GM06990 (cell line): ENCODE measurements at places on chromosomes 6 and 20.

GRCh38 chr20:2838847-2839671 lies 1.4 kb downstream of the PCED1A start:
- no peak for DNase-seq

GRCh38 chr20:62405108-62405980 lies 1.7 kb downstream of the CABLES2 start:
- DNase-seq: no peak

DNA sequence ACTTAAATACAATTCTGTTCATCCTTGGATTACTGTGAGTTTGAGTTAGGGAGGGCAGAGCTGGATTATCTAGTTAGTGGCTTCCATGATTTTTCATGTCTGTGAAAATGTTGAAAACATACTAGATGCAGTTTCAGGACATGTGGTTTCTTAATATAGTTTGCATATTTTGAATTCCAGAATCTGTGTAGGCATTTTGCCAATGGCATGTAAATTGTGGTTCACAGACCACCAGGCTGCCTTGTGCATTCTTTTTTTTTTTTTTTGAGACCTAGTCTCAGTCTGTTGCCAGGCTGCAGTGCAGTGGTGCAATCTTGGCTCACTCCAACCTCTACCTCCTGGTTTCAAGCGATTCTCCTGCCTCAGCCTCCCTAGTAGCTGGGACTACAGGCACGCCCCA lies 42.8 kb downstream of the CDC5L start:
- DNase-seq: no peak

DNA sequence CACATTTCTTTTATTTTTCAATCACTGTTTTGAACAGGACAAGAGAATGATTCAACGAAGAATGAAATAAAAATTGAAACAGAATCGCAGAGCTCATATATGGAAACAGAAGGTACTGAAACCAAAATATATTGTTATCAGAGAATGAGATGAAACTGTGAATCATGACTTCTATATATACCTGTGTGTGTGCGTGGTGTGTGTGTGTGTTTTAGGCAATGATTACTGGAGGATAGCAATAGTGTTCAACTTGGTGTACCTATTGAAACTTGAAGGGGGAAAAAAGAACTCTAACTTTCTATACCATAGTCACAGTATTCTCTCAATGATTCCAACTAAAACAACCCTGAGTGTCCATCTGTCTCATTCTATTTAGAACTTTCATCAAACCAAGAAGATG lies 586.6 kb downstream of the KIF16B start:
- peak; percentile 56 for DNase-seq

DNA sequence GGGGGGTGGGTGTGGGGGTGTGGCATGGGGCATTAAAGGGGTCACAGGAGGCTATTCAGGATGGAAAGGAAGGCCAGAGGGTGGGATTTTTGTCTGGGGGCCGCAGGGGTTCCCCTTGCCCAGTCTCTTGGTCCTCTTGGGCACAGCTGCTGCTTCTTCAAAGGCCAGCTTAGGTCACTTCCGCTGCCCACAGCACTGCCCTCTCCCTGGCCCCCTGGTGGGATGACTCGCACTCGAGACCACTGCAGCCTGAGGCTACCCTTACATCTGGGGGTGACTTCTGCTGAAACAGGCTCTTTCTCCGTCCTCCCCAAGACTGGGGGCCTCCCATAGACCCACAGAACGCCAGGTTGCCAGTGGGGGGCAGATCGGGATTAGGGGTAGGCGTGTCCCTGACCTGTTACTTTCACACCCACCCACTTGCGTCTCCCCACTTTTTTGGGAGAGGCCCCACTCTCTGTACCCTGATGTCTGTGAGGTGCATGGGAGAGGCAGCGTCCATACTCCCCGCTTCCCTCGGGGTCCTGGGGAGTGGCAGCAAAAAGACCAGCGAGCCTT lies 1.3 kb downstream of the LKAAEAR1 start:
- no peak for DNase-seq

- no peak for DNase-seq
These were observed 101.6 kb downstream of the IBTK start for GRCh38 chr6:82145926-82146452.

GRCh38 chr6:74113901-74114300 lies 417.9 kb downstream of the CD109 start:
- no peak for DNase-seq

DNA sequence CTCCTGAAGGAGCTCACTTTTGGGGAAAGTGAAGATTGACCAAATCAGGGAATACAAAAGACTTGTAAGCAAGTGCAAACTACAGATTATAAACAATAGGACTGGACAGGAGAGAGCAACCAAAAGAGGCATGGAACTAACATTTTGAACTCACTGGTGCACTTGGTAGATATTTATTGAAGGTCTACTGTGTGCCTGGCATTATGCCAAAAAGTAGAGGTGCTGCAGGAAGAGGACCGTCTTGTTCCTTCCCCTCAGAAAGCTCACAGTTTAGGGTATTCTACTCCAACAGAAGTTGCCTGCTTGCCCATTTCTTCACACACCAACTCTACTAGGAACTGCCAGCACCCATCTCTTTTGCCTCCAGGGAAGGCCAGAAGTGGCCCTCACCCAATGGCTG lies 10.0 kb upstream of the TSHZ2 start:
- no peak for DNase-seq

- peak; percentile 45 for DNase-seq
These were observed 49.2 kb downstream of the FRK start for GRCh38 chr6:116011520-116011919.

- no peak for DNase-seq
These were observed 738.1 kb downstream of the QKI start for GRCh38 chr6:164152611-164153010.

DNA sequence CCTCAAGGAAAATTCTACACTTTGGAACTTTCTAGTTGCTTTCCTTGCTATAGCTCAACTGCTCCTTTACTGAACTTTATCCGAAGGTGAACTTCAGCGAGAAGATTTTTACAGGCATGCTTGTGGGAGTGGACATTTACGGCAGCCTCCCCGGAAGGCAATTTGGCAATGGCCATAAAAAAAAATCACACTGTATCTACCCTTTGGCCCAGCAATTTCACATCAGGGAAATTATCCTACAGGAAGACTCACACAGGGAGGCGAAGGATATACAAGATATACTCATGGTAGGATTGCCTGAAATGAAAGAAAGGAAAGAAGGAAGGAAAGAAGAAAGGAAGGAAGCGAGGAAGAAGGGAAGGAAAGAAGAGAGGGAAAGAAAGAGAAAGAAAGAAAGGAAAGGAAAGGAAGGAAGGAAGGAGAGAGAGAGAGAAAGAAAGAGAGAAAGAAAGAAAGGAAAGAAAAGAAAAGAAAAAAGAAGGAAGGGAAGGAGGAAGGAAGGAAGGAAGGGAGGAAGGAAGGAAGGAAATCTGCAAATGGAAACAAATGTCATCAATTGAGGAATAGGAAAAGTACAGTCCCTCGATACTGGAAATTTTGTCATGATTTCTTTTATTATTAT lies 25.7 kb downstream of the OVOL2 start:
- no peak for DNase-seq

- no peak for DNase-seq
These were observed 9.1 kb upstream of the MAP1LC3A start for GRCh38 chr20:34549291-34549928.

GRCh38 chr6:84492241-84493165 lies 265.1 kb upstream of the CEP162 start:
- DNase-seq: no peak

DNA sequence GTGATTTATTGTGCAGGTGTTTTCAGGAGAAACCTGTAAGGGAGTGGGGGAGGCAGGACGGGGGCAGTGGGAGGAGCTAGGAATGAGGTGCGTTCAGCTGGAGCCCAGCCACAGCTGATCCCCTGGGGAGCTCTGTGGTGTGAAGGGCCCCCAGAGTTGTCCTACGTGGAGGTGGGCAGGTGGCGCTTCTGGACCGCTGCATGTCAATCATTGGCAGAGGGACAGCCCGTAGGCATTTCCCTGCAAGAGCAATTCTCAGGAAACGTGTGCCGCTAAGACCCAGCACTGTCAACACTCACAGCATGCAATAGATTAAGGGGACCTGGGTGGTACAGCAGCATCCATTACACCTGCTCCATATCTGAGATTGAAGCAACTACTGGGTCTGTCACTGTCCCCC lies 88.0 kb downstream of the PRND start:
- peak; percentile 44 for DNase-seq

DNA sequence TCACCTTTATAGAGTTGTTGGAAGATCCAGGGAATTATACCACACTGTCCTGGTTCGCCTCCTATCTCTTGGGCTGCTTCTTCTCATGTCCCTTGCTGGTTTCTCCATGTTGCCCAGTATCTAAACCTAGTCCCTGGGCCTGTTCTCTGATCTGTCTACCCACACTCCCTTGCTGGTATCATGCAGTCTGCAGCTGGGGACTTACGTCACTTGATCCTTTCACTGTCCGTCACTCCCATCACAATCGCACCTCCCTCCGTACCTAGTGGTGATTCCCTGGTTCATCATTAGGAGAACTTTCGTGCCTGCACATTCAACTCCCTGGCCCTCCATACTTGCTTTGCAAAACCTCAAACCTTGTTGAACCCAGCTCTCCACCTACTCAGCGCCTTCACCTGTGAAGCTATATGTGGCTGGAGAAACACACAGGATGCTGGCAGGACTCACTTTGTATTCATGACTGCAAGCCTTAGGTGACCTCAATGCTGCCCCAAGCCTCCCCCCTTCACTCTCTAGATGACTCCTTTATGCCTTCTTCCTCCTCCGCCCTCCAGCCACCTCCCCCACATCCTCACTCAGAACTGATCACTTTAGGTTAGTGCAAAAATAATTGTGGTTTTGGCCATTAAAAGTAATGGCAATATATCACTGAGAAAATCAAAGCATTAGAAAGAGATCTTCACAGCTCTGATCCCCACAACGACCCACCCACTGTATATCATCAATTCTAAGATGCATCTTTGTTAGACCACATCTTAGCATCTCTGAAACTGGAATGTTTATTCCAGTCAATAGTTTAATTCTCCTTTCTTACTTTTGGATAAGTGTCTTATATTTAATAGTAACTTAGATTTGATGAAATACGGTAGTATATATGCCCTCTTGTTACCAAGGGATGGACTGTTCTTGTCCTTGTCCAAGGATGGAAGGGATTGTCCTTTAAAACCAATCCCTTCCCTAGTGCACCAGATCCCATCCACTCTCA lies 26.4 kb downstream of the GDAP1L1 start:
- no peak for DNase-seq

DNA sequence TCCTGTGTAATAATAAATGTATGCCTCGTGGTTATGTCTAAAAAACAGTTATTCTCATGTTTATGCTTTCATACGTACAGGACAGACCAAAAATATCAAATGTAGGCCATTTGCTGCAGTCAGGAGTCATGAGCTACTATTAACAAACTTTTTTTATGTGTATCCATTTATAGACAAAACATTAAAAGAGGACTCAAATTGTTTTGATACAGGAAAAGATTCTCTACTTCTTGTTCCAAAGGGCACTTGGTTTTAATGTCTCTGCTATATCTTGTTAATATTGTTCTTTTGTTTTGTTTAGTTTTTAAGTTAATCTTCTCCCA lies 155.2 kb downstream of the ZDHHC14 start:
- DNase-seq: no peak
